ENCODE measurements at places on chromosomes 16 and 17. TPM values are rescaled to one million over a fixed set of nuclear protein-coding genes. Genes with fewer than 3 reads are reported as not detected.

DNA sequence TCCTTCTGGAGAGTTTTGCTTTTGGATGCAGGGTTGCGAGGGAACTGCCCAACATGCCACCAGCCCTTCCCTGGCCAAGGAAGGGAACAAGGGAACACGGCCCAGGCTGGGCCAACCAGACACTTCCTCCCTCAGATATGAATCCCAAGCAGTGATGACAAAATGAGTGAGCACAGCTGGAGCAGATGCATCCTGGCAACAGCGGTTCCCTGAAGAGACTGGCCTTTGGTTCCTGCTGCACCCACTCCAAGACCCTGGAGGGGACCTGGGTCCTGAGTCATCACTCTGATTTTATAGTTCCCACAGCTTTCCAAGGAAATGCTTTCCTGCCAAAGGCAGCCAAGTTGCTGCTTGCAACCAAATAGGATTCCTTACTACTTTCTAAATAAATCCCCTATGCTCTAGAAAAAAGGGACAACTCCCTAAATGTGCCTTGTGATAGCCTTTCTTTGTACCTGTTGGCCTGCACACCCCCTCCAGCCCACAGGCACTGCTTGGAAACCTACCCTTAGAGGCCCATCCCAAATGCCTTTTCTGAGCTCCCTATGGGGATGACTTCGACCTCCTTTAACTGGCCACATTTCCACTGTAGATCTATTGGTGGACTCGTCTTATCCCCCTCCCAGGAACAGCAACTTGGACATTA lies 5.3 kb downstream of the ST3GAL2 start:
- no peak for DNase-seq

Gene SLC16A13
- 0.49 TPM for total RNA-seq

DNA sequence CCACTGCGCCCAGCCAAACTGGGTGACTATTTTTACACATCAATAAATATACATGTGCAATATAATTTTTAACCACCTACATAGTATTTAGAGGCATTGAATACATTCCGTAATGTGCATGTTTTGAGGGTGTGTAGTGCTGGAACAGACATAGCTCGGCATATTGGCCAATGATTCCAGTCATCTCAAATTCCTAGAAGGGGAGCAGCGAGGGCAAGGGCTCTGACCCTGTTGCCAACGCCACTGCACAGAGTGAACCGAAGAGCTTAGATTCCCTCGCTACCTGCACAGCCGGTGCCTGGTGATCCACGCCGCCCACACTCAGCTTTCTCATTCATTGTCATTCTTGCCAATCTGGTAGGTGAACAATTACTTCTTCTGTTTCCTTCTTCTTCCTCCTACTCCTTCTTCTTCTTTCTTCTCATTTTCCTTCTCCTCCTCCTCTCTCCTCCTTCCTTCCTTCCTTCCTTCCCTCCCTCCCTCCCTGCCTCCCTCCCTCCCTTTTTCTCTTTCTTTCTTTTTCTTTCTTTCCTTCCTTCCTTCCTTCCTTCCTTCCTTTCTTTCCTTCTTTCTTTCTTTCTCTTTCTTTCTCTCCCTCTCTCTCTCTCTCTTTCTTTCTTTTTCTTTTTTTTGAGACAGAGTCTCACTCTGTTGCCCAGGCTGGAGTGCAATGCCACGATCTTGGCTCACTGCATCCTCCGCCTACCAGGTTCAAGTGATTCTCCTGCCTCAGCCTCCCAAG lies 26.3 kb upstream of the ATP2A3 start:
- no peak for DNase-seq

Gene ZNF423
- total RNA-seq, result not detected

Gene CEP295NL
- 0.35 TPM for total RNA-seq

- no peak for DNase-seq
Measured at GRCh38 chr16:83623892-83624291, 183.9 kb upstream of the HSBP1 start.

DNA sequence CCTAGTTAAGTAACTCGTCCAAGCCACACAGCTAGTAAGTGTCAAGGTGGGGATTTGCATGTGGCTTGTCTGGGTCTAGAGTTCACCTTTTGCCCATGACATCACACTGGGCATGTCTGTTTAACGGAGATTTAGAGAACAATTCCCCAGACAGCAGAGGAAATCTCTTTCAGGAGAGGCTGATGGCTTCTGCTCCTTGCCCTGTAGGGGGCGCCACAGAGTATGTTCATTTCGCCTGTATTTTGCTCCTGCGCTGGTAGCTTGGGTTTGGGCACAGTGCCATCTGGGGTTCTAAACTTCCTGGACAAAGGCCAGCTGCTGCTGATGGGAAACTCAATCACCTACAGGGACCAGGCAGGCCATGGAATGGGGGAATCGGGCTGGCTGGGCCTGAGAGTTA lies 20.4 kb downstream of the OTOA start:
- DNase-seq, result peak; percentile 11

DNA sequence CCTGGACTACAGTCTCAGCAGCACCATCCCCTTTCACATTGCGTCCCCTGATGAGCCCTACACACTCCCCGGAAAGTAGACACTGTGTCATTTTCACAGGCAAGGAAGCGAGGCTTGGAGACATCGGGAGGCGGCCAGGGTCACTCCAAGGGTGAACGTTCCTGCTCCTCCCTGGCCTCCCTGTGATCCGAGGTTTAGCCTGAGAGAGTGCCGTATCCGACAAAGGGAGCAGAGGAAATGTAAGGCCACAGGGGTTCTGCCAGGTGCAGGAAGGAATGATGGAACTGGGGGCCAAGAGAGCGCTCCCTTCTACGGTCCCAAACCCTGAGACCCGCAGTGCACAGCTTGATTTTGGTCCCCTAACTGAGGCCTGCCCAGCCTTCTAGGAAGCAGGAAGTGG lies 8.0 kb upstream of the PIK3R6 start:
- DNase-seq, result no peak

DNA sequence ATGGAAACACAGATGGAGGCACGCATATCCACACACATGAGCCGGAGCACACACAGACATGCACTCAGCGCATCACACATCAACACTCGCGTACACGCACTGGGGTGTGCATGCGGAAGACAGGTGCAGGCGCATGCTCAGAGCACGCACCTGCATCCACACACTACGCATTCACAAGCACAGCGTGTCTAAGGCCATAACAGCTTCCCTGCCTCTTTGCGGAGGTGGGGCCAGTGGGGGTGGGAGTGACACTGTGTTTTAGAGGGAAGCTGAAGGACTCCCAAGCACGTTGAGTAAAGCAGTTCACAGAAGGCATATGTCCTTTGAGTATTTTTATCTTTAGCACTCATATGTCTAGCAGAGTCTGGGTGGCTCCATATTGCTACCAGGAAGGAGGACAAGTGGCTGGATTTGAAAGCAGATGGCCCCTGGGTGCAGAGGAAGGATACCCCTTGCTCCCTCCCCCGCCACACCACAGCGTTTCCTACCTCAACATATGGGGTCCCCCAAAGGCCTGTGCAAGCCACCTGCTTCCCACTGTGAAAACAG lies 68.6 kb upstream of the TOB1 start:
- no peak for DNase-seq

Gene ITGB3
- not detected for total RNA-seq

Gene TIMP2
- 24.1 TPM for total RNA-seq

Gene VAT1L
- total RNA-seq, result not detected

DNA sequence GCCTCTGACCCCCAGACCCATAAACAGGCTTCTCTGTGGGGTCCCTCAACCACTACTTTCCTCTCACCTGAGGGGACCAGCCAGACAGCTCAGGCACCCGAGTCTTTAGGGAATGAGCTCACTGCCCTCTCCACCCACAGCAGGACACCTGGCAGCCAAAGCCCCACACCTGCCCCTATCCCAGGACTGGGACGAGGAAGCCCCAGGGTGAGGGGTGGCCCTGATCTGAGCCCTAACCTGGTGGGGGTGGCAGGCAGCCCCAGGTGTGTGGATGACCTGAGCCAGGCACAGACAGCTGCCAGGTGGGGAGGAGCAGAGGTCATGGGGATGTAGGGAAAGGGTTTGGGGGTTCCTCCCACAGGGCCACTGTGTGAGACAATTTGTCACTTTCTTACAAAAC lies 1.7 kb upstream of the TEX19 start:
- DNase-seq, result no peak

Gene PRR14
- total RNA-seq, result 13.0 TPM

- DNase-seq, result no peak
Measured at GRCh38 chr17:50181591-50182560, 16.1 kb downstream of the SGCA start.

Gene GAS7
- 2.5 TPM for total RNA-seq

Gene KRT23
- not detected for total RNA-seq

DNA sequence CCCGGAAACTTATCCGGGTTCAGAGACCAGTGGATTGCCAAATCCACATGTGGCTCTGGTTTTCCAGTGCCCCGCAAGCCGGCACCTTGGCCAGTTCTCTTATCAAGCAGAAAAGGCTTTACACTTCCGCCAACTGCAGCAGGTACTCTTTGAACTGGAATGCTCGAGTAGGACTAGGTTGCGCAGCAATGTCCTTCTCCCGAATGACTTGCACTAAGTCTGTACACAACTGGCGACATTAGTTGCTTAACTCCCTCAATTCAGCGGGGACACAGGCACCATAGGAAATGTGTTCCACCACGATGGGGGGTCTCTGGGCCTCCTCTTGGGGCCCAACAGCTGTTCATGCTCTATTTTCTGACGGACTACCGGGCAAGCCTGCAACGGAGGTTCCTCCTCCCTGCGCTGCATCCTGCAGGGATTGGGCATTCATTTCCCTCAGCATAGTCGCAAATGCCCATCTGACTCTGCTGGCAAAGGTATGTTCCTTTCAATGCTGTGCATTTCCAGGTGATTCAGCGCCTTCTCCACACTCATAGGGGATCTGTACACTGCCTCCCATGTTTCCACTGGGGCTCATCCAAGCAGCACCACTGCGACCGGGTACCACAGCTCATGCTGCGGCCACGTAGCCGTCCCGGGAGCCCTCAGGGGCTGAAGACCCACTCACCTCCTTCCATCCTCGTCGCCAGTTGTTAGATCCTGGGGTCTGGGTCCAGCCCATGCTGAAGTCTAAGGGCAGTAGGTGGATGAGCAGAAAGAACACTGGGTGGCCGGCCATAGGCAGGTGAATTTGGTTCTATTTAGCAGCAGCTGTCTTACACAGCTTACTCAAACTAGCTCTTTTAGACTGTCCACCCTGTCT lies 34.2 kb upstream of the APPBP2 start:
- DNase-seq, result no peak

DNA sequence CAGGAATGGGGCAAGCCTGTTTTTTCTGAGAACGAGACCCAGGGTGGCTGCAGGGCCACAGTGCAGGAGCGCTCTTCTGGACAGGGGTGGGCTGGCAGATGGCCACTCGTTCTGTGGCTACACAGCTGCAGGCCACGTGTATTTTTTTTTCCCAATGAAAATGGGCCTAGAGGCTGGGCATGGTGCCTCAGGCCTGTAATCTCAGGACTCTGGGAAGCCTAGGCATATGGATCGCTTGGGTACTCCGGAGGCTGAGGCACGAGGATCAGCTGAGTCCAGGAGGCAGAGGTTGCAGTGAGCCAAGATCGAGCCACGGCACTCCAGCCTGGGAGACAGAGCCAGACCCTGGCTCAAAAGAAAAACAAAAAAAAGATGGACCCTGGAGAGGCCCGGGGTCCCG lies 6.8 kb downstream of the UNKL start:
- no peak for DNase-seq

DNA sequence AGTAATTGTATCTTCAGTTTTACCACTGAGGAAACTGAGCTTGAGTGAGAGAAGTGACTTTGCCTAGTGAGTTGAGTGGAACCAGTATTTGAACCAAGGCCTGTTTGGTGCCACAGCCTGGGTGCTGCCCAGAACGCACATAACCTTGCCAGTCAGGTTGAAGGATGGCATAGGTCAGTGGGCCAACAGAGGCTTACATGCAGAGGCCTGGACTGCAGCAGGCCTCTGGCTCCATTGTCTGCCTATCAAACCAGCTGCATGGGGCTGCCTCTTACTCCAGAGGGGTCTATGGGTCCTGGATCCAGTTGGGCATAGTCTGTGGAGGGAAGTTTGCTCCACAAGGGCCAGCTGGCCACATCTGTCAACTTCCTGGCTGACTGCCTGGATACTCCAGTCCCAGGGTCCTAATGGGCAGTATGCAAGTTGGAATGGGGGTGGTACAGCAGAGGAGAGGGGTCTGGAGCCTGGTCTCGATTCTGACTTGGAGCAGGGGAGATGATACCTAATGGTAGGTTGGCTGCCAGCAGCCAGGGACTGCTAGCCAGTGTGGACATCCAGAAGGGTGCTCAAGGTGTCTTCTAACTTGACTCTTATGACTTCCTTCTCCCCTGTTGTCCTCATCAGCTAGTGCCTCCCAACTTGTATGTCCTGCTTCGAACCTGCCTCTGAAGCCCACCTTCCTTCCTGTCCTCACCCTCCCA lies 11.1 kb upstream of the RNF112 start:
- DNase-seq, result no peak

DNA sequence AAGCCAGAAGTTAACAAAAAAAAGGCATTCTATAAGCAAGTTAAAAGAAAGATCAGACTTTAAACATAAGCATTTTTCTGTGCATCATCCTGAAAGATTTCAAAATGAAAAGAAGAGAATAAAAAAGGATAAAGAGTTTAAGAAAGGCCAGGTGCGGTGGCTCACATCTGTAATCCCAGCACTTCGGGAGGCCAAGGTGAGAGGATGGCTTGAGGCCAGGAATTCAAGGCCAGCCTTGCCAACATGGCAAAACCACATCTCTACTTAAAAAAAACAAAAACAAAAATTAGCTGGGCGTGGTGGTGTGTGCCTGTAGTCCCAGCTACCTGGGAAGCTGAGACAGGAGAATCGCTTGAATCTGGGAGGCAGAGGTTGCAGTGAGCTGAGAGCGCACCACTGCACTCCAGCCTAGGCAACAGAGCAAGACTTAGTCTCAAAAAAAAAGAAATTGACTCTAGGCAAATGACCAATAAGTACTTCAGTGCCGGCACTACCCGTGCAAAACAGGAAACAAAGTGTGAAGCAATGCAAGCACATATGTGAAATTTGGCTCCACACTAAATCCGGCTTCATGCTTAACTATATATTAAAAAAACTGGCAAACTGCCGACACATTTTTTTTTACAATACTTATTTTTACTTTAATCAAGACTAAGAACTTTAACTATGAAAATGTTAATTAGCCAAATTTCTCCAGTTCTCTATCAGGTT lies 83.2 kb upstream of the C17orf78 start:
- DNase-seq, result no peak

Gene AIPL1
- total RNA-seq, result not detected

DNA sequence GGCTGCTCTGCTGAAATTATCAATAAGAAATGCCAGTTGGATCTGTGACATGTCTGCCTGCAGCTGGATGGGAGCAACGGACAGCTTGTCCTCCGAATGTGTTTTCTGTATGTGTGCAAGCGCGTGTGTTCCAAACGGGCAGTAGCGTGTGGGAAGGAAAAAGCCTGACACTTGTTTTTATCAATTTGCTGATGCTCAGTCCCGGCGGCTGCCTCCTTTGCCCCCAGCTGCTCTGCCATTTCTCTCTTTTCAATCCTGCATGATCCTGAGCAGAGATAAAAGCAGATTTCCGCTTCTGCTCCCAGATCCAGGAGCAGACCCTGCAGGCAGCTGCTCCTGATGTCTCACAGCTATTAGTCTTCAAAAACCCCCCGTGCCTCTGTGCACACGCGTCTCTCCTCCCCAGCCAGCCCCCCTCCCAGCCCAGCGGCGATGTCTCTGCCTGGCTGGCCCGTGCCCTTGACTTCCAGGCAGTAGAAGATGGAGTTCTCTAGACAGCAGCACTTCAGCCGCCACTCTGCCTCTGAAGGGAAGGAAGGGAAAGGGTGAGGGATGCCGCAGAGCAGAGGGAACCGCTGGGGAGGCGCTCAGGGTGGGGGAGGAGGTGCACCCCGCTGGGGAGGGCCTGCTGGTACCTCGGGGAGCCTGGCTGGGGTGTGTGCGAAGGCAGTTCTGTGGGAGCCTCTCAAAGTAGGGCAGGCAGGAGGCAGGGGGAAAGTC lies 4.1 kb downstream of the PRCD start:
- no peak for DNase-seq

Gene PHKB
- total RNA-seq, result 50.4 TPM

Gene FNDC8
- total RNA-seq, result not detected

Gene ACSM2A
- total RNA-seq, result not detected
